CD4-positive, alpha-beta T cell treated with Interleukin-6 at 100 ng/mL for 8 hours (primary cell): ENCODE measurements at places on chromosomes 12 and 14.

GRCh38 chr12:119902084-119902509 is 25.0 kb upstream of the CIT start:
- peak; percentile 63 for DNase-seq

DNA sequence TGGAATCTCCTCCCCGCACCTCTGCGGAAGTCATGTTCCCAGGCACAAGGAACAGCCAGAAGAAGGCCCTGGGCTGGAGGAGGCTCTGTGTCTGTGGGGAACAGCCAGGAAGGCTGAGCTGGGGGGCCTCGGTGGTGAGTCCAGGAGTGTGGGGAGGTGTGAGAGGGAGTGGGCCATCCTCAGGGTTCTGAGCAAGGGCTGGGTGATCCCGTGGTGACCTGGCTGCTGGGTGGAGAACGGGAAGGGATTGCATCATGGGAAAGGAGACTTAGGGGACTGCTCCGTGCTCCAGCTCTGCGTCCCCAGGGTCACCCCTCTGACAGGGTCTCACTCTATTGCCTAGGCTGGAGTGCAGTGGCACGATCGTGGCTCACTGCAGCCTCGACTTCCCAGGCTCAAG is 13.8 kb downstream of the AACS start:
- DNase-seq: no peak

DNA sequence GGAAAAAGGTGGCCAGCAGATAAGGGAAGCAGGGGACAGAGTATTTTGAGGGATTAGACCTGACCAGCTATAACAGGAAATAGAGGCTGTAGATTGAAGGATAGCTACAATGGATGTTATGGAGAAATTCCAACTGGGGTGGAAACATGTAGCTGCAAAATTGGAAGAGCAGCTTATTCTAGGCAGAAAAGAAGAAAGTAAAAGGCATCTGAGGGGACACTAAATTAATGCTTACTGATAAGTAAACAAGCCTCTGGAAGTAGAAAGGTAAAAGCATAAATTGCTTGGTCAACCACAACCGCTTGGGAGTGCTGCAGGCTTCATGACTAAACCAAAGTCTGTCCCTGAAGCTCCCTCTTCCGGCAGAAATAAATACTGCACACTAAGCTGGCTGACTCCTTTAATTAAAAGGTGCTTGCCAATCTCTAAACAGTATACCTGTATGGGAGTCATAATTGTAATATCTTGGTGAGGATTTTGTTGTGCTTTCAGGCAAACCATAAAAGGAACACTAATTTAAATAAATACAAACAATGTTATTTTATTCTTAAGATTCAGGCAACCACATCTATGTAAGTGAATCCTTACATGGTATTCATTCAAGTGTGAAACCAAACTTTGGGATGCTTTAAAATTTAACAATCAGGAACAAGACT is 7.7 kb downstream of the UBC start:
- peak; percentile 92 for DNase-seq

GRCh38 chr12:100158535-100158934 is 15.9 kb upstream of the BLTP3B start:
- DNase-seq: no peak

DNA sequence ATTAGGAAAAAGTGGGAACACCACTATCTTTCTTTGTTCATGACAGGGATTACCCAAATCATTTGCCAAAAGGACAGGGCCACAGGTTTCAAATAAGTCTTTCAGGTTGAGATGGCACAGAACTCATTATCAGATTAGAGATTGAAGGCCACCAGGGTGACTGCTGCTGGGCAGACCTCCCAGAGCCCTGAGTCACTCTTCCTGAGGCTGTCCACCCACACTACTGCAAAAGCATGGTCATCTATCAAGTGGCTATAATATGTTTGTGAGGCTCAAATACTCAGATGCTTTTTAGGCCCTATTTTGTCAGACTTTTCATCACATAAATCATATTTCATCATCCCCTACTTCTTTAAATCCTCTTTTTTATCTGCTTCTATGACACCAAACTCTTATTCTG is 155.3 kb upstream of the CCDC196 start:
- no peak for DNase-seq
